DMS53 (cell line): ENCODE measurements at places on chromosomes 3 and 15.

DNA sequence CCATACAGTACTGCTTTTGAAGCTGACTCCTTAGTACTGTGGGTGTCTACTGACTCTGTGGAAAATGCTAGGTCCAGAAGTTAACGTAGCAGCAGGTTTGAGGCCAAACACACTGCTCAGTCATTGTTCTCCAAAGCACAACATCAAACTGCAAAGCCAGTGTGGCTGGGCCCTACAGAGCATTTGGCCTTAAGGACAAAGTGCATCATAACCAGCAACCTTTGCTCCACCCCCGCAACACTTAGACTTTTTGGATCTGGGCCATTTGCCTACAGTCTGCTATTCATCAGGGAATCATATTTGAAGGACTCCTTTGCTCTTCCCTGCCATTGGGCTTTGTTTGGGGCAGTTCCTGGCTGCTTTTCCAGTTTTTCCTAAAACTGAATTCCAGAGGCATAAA, 43.1 kb upstream of the ARL6 start:
- no peak for DNase-seq

DNA sequence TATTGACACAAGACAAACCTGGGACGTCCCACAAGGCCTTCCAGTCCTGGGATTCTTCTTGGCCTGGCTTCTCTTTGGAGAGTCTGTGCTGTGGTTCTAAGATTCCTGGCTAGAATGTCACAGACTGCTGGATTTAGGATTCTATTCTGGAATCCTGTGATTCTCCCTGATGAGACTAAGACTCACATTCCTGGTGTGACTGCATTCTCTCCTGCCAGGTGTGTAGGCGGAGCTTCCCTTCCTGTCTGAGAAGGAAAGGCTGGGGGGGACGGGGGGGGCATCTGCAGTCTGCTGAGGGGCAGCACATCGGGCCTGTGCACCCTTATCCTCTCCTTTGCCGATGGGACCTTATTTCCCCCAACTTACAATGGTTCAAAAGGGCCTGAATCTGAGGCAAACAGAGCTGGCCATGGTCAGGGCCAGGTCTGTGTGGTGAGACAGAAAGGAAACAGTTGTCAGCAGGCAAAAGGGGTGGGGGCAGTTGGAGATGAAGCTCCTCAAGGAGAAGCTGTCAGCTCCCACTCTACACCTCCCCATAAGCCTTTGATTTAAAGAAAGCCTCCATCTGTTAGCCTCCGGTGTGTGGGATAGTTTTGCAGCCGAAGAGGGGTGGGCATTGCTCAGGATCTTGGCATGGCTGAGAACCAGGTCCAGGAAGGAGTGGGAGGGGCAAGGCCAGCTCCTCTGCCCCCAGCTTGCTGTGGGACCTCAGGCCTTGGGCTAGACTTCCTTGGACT, 30.9 kb downstream of the VIPR1 start:
- DNase-seq: no peak

DNA sequence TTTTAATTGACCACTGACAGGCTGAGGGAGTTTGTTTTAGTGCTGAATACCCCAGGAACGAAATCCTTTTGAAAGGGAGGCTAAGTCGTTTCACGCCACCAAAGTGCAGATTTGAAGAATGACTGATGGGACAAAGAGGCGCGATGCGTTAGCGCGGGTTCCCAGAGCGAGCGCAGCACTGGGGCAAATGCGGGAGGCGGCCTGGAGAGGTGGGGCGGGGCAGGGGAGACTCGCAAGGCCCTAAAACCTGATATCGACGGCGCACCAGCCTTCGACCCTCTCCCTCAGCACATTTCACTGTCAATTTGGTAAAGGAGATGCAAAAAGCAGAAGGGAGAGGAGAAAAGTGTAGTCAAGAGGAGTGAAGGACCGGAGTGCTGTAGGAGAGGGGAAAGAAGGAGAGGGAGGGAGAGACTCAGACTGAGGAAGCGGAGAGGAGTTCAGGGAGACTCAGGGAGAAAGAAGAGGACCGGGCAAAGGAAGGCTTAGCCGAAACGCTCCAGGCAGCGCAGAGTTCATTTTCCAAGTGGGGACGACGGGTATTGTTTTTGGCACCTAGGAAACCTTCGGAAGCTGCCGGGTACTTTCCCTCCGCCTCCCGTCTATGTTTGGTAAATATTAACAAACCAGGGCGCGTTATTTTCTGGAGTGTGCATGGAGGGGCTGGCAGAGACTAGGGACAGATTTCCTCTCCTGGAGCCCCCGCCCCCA, 3.8 kb upstream of the FOXB1 start:
- peak; percentile 90 for DNase-seq

DNA sequence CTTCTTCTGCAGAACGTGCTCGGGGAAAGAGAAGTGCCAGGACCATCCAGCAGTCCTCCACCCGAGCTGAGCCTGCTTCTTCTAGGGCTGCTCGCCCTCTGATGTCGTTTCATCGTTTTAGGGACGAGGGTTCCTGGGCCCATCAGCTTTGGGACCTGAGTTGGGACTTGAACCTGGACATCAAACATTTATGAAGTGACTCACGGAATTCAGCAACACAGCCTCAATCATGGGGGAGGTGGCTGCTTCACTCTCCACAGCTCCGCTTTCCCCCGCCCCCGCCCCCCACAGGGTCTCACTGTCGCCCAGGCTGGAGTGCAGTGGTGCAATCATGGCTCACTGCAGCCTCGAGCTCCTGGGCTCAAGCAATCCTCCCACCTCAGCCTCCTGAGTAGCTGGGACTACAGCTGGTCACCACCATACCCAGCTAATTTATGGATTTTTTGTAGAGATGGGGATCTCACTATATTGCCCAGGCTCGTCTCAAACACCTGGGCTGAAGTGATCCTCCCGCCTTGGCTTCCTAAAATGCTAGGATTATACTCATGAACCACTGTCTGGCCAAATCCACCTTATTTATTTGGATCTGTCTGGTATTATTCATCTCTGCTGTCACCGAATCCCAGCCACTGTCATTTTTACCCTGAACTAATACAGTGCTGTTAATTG, 725 bp upstream of the SCAMP2 start:
- peak; percentile 67 for DNase-seq

DNA sequence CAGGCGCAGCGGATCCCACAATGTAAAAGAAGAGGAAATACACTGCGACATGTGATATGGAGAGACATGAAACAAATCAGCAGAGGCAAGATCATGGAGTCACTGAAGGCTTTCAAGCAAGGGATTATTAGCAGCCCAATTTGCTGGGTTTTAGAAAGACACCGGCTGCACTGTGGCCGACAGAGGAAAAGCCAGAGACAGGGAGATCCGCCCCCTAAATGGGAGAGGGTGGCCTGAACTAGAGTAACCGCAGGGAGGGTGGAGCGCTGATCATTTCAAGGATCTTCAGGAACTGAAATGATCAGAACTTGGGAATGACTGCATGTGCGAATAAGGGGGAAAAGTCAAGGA, 612 bp upstream of the C15orf40 start:
- DNase-seq: peak; percentile 66

DNA sequence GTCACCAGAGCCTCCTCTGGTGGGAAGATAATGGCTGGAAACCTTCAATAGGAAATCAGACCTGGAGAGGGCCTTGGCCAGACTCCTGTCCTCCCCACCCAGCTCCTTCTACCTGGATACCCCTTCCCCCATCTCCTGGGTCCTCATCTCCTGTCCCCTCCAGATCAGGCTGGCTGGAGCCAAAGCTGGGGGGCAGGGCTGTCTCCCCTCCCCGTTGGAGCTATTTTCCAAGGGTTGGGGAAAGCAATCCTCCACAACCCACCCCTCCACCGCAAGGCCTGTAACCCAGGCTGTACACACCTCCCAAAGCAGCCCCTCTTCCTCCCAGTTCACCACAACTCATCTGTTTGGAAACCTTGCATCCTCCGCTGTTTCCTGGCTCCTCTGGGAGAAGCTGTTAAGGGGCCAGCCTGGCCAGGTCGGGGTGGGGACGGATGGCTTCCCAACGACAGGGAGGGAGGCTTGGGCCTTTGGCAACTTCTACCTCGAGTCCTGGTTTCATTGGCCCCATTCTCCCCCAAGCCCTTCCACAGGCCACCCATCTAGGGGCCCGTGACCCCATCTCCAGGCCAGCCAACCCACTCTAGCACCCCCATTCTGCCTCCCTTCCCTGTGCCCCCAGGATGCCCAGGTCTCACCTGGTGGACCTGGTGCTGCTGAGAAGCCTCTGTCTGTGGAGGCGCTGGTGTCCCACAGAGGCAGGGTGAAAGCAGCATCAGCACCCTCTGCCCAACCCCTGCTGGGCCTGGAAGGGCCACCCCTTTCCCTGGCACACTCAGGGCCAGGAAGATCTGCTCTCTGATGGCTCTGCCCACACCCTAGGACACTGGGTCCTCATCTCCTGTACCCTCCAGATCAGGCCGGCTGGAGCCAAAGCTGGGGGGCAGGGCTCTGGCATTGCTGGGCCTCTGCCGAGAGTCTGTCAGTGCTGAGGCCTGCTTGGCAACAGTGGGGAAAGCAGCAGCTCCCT, 22.1 kb upstream of the GOLGA6C start:
- no peak for DNase-seq

DNA sequence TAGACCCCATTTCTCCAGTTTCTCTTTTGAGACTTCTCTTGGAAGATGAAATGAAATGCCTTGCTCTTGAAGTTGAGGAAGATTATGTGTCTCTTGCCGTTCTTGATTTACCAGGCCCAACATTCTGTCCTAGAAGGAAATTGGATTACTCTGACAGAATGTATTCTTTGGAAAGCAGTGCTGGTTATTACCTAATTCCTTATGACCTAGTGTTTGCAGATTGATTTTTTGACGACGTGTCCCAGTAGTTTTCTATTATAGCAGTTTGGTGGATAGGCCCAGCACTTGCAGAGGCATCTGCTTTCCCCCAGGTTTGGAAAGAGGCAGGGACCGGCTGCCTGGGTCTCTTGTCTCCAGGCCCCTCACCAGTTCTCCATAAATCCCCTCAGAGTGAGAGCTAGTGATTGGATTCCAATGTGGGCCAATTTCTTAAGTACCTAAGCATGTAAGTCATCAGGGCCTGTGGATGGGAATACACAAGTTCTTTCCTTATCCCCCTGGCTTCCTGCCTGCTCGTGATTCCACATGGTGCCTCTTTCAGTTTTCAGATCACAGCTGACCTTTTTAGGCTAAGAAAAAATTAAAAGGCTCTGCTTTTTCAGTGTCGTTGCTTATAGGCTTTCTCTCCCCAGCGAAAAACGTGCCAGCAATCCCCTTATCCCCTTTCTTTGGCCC, 50.2 kb downstream of the EPHB3 start:
- no peak for DNase-seq

GRCh38 chr3:105093371-105094252, 273.1 kb upstream of the ALCAM start:
- no peak for DNase-seq

- peak; percentile 90 for DNase-seq
These were observed 129.0 kb downstream of the MYLK start for GRCh38 chr3:123755085-123755484.

GRCh38 chr15:62902821-62903220, 139.7 kb upstream of the TPM1 start:
- no peak for DNase-seq

- DNase-seq: peak; percentile 50
These were observed 31.7 kb downstream of the SPINK8 start for GRCh38 chr3:48301800-48302166.

DNA sequence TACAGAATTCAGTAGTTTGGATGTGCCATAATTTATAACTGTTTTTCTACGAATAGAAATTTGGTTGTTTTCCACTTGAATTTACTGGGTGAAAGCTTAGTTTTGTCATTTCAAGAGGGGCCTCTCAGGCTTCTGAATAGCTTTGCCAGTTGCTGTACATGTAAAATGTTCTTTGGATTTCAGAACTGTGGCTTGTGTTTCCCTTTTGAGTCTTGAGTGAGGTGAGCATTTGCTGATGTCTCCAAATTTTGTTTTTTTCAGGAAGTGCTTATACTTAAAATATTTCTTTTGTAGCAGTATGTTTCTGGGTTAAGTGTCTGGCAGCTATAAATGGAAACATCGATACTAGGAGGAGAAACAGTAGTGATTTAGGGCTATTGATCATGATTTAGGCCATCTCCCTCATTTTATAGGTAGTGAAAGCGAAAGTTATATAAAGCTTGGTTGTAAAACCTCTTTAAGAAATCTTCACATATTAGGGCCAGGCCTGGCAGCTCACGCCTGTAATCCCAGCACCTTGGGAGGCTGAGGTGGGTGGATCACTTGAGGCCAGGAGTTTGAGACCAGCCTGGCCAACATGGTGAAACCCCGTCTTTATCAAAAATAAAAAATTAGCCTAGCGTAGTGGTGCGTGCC, 9.2 kb upstream of the TRAK1 start:
- no peak for DNase-seq

DNA sequence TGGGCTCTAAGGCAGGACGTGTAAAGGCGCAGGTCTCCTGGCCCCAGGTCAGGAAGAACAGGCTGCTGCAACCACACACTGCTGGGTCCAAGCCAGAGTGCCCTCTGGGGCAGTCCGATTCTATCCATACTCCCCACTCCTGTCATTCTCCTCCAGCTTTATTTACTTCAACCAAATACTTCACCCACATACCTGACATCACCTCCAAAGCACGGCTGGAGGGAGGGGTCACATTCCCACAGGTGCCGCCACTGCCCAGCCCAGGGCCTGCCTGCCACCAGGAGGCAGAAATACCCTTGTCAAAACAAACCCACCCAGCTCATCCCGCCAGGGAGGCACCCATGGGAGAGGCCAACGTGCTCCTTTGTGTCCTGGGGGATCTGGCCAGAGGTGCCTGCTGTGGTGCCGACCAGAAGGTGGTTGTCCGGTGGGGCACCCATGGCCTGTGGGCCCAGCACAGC, 100.4 kb downstream of the DAPK2 start:
- DNase-seq: no peak

GRCh38 chr15:99096894-99097426, 7.9 kb upstream of the SYNM start:
- DNase-seq: no peak

GRCh38 chr3:181913254-181913653, 201.5 kb downstream of the SOX2 start:
- DNase-seq: peak; percentile 64
